ENCODE measurements at places on chromosomes 16 and 17.

DNA sequence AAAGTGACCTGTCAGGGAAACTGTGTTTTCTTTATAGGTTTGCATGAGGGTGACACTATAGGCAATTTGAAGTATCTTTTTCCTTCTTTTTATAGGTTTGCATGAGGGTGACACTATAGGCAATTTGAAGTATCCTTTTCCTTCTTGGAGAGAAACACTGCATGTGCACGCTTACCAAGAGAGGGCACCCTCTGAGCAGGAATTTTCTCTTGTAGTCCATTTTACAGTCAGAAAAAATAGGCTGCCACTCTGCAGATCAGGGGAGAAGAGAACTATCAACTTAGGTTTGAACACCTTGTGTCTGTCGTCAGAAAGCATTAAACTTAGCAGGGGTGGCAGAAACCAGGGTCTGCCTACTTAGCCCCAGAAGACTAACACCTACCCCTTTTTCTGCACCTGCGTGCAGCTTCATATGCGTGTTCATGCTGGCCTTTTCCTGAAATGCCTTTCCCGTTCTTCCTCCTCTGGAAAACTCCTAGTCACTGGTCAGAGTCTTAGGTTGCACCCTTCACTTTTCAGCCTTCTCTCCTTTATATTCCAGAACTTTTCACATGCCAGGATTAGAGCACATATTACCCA, 16.4 kb upstream of the SMIM36 start:
- DNase-seq, result no peak

- DNase-seq, result no peak
Observed at GRCh38 chr17:75319904-75320691, 30.9 kb upstream of the SLC25A19 start.

DNA sequence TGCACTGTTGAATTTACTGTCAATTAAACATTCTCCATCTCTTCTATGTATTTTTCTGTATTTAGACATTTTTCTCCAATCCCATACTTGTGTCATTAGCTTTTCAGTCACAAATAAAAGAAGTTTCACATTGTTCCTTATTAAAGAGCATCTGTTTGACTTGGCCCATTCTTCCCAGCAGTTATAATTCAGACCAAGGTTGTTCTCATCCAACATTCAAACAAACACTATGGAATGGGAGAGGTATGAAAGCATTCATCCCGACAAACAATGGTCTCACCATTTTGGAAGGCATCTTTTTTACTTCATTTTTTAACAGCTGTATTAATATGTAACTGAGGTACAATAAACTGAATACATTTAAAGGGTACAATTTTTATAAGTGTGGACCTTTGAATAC, 208.8 kb upstream of the MAF start:
- DNase-seq, result no peak

- DNase-seq, result no peak
Observed at GRCh38 chr17:42411905-42412679, 11.0 kb downstream of the CAVIN1 start.

DNA sequence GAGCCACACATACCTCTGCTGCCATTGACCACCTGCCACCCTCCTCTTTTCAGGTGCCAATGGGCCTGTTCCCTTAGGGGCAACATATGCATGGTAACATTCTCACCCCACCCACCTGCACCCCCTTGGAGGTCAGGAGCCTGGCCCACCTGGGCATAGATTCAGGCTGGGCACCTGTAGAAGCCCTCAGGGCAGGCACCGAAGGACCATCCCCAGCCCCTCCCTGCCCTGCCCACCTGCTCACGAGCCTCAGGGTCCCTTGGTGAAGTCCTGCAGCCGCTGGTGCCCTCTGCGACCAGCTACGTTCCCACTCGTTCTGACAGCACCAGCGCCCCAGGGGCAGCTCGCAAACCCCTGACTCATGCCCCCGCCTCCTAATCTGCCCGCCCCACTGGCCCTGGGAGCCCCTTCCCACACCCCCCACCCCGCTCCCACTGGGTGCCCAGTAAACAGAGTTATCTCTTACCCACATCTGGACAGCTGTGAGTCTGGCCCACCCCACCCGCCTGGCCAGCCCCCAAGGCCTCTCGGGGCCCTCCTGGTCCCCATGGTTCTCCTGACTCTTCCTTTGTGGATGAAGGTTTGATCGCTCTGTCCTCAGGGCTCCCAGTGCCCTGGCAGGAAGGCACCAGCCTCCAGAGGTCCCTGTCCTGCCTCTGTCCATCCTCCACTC, at the start of gene SLC4A1:
Gene SLC4A1 (minus strand): TSS at position 318 of the 673 bp plus-strand sequence. CDS start 5,269 bp downstream, outside the sequence.
- DNase-seq, result no peak

- no peak for DNase-seq
Observed at GRCh38 chr17:58917228-58917627, 161.6 kb downstream of the PPM1E start.

GRCh38 chr17:62929320-62929719, 36.7 kb upstream of the TANC2 start:
- DNase-seq, result no peak

DNA sequence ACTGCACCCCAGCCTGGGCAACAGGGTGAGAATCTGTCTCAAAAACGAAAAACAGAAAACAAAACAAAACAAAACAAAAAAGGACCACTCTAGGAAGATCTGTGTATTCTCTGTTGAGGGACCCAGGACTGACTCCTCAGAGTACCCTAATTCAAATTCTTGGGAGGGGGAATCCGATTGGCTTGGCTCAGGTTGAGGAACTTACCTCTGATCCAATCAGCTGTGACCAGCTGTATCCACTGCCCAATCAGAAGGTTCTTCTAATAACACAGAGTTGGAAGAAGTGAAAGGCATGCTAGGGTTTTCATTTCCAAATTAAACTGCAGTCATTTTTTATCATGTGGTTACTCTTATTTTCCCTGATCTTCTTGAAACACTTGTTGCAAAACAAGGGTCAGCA, 105.9 kb upstream of the CACNG3 start:
- DNase-seq, result no peak

GRCh38 chr16:89693931-89694783, 7.3 kb downstream of the SPATA2L start:
- DNase-seq, result no peak

DNA sequence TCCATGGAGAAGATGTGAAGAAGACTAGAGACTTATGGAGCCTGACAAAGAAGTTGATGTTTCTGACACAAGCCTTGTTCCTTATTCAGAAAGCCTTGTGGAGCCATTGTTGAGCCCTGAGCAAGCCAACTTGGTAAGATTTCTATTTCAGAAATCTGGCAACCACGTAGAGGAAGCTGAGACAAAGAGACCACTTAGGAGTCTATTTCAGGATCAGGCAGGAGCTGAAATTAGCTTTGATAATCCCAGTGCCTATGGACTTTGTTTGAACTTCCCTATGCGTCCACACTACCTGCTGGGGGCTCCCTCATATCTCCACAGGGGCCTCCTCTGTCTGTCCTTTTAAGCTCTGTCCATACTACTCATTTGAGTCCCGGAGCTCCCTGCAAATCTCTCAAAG, 540.0 kb upstream of the GOT2 start:
- no peak for DNase-seq

GRCh38 chr17:16977932-16978331, 6.0 kb upstream of the TNFRSF13B start:
- no peak for DNase-seq

- DNase-seq, result no peak
Observed at GRCh38 chr16:55468352-55468990, 10.5 kb upstream of the MMP2 start.

DNA sequence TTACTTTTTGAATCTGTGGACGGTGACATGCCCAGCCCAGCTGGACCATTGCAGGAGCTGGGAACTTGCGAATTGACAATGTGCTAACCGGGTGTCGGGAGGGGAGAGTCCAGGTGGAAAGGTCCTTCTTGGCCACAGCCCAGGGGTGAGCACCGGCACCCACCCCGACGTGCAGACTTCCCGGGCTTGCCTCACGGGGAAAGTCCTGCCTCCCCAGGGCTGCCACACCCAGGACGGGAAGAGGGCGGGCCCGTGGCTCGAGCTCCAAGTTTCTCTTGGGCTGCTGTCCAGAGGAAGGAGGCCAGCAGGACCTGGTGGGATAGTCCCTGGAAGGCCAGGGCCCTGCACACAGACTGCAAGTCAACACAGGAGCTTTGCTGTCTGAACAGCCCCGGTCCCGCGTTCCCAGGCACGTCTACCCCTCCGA, 17.7 kb downstream of the CARD14 start:
- no peak for DNase-seq

DNA sequence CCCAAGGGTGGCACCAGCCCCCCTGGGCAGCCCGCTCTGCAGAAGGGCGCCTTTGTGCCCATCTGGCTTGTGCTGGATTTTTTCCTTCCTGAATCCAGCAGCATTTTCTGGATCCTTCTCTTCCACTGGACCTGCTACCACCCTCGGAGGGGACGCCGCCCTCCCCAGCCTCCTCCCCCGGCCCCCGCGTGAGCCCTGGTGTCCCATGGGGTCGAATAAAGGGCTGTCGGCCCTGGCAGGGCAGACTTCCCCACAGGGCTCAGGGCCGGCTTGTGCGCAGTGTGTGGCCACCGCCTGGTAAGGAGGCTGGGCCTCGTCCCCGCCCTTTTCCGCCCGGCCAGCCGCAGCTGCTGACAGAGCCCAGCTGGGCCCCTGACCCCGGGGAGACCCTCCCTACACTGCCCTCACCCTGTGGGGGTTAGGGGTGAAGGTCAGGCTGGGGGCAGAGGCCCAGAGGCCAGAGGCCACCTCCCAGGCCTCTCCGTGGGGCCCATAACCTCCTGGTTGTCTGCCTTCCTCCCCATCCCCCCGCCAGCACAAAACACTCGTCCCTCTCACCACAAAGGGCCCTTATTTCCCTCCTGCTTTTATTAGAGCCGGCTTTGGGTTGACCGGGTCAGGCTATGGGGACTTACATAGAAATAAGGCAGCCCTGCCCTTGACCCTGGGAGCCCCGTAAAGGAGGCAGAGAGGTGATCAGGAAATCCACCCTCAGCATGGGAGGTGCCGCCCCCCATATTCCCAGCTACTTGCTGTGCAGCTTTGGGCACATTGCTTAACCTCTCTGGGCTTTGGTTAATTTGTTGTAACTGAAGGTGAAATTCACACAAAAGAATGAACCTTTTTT, 179.3 kb upstream of the CIBAR2 start:
- no peak for DNase-seq

GRCh38 chr17:63497708-63498483, 21.0 kb downstream of the ACE start:
- DNase-seq, result no peak

- DNase-seq, result no peak
Observed at GRCh38 chr17:49028271-49028670, 31.1 kb downstream of the IGF2BP1 start.

DNA sequence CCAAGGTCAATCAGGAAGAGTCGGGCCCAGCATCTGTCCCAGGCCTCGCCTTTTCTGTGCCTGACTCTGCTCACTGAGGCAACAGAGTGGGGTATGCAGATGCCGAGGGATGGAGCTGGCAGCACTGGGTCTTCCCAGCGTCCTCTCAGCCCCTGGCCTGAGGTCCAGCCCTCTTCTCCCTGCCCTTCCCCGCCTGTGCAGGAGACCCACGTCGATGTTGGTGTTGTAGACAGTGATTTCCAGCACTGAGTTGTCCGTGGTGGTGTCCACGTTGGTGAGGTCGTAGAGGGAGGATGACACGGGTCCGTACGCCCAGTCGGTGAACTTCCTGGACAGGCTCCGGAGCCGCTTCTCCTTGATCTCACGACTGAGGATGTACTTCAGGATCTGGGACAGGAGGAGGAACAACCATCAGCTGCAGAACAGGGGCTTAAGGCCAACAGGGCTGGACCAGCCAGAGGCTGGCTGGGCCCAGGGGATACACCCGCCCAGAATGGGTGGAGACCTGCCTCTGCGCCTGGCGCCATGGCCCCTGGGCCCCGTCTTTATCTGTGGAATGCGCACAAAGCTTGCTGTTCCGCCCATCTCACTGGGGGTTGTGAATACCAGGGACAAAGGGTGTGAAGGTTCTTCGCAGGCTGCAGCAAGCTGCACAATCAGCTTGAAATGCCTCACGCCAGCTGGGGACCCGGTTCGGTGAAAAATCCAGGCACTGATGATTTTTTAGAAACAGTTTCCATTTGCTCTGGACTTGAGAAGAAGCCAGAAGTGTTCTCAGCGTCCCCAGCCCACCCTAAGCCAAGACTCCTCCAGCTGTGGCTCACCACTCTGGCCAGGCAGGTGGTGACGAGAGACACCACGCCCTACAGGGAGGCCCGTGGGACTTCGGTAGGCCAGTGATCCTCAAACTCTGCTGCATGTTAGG, 27.5 kb downstream of the TRPV3 start:
- no peak for DNase-seq

DNA sequence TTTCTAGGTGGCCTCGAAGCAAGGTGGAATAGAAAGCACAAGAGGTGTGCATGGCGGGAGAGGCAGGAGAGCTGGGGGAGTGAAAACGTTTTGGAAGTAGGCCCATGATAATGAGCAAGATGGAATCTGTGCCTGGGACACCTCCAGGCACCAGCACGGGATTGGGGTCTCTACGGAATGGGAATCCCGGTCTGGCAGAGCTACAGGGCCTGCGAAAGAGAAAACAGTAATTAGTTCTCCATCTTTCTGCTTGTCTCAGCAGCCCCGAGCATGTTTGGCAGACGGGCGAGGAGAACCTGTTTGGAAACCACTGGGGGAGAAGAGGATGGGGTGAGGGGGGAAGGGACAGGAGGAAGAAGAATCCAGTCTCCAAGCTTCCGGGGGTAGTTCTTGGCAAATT, 258.7 kb downstream of the SOX9 start:
- DNase-seq, result no peak

DNA sequence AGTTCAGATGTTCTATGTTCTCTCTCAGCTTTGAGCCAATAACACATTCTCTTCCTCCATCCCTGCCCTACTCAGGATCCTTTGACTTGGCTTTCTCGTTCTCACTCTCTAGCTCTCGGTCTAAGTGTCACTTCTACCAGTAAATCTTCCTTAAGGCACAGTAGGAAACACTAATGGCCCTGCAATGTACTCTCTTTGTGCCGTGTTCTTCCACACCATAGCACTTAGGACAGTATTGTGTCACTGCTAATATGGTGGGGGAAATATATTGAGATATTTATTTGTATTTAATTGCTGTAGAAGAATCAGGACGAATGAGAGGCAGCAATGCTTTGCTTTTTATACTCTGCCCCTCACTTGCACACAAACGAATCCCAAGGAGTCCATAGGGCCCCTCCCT, 493.1 kb downstream of the SHISA9 start:
- DNase-seq, result no peak

- DNase-seq, result no peak
Observed at GRCh38 chr17:8041249-8041928, 2.5 kb downstream of the ALOX15B start.

- DNase-seq, result no peak
Observed at GRCh38 chr17:48510761-48511604, 19.8 kb downstream of the HOXB1 start.

DNA sequence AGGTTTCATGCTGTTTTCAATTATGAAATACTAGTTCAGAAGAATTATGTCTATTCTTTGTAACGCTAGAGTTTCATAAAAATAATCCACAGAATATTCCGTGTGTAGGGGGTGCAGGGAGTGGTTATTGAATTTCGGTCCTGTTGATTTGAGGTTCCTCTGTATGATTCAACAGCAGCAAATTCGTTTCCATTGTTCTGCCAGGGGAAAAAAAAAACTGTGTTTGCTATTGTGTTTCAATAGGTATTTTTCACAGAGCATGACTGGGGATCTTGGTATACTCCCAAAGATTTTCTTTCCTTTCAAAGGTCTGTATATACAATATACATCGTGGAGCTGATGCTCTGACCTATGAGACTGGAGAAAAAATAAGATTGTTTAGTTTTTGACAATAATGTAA, 15.8 kb downstream of the SHISA9 start:
- DNase-seq, result no peak

All from cortex of kidney (tissue), 1 donor.